Mucosa of gallbladder (tissue), 1 donor: ENCODE measurements at places on chromosomes 1 and 21. TPM values are rescaled to one million over a fixed set of nuclear protein-coding genes. Genes with fewer than 3 reads are reported as not detected.

Gene GABRD
- total RNA-seq, result 1.2 TPM

Gene CHRM3
- 4.4 TPM for total RNA-seq

Gene AMY1C
- not detected for total RNA-seq

Gene RNU1-1
- total RNA-seq, result 1,358 TPM

Gene ITLN1
- total RNA-seq, result 0.29 TPM

DNA sequence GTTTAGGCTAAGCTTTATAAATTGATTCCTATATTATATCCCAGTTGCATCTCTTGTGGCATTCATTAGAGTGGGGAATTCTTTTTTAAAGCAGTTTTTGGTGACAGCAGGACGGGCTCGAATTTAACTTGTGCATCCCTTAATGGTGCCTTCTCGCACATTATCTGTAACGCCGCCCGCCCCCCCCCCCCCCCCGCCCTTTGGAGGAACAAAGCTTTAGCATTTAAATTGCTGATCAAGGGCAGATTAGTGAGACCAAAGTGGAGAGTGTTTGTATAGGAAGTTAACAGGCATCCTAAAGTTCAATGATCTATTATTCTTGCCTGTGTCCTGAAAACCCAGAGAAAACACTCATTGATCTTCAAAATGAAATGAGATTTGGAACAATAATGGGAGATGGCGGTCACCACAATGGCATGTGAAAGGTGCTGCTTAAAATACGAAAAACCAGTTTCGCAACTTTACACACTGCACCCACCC, 2.2 kb downstream of the LMO4 start:
- DNase-seq, result no peak

DNA sequence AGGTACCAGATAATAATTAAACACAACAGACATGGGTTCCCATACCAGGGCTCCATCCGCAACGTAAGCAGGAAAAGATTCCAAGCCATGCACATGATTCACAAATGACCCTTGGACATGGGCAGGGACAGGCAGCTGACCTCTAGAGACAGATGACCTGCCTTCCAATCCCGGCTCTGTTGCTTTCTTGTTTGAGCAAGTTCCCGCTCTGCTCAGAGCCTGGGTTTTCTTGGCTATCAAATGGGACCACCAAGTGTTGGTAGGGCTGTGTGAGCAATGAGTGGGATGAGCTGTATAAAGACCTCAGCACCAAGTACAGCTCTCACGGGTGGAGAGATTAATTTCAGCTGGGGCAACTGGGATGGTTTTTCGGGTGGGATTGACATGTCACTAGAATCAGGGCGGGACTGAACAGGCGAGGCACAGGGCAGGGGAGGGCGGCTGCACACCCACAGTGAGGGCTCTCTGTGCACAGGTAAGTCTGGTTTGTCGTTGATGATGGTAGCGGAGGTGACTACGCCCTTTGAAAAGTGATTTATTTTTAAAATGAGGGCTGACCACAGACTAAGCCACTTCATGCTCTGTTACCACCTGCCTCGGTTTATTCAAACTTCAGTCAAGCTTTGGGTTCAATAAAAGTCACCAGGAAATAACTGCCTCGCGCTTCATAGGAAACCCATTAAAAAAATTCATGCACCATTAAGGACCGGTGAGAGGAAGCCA, 57.5 kb upstream of the IFFO2 start:
- peak; percentile 70 for DNase-seq

GRCh38 chr1:116115476-116116439, 4.6 kb downstream of the MAB21L3 start:
- no peak for DNase-seq

DNA sequence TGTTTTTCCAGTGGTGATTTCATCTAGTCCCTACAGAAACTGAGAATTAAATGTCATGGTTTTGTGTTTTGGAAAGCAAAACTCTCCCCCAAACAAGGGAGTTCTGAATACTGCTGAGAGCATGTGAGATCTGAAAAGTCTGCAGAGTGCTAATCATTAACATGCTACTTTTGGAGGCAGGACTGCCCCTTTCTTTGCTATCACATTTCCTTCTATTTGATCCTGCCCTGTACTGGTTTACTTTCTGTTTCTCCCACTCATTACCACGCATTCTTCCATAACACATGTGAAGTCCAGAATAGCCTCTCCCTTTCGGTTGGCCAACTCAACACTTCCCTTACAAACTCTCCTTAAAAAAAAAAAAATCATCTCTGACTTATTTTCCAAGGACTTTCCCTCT, 63.6 kb downstream of the GADD45A start:
- DNase-seq, result peak; percentile 26

DNA sequence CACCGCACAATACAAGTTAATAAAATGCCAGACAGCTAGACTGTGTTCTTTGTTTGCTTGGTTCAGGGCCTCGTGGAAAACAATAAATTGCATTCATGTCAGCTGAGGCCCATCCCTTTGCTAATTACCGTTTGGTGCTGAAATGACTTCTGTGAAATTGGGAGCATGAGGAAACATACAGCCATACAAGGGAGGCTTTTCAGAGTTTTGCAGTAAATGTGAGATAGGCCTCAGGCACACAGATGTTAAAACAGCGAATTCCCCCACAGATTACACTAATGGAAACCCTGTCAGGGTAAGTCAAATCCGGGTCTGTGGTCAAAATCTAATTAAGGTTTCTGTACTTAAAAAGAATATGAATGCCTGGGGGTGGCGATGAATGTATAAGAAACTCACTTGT, 173.5 kb upstream of the LMO4 start:
- DNase-seq, result no peak

- no peak for DNase-seq
Measured at GRCh38 chr1:234670967-234671626, 61.1 kb upstream of the IRF2BP2 start.

DNA sequence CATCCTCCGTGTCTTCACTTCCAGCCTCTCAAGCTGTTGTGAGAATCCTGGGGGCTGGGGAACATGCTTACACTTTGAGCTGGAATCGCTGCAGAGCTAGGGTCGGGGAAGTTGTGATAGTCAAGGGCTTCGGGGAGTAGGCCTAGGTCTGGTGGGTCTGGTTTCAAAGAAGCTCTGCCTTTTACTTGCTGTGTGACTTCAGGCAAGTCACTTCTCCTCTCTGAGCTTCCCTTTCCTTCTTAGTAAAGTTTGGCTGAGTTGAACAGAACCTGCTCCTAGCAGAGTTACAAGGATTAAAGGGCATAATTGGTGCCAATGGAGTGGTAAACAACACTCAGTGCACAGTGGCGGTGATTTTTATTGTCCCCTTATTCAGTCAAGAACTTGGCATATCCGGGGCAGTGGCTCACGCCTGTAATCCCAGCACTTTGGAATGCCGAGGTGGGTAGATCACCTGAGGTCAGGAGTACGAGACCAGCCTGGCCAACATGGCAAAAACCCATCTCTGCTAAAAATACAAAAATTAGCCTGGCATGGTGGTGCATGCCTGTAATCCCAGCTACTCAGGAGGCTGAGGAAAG, 25.7 kb downstream of the ARHGEF19 start:
- DNase-seq, result no peak

- no peak for DNase-seq
Measured at GRCh38 chr21:41381731-41382130, 19.9 kb downstream of the MX2 start.

GRCh38 chr1:240193679-240194078, 102.0 kb downstream of the FMN2 start:
- no peak for DNase-seq

- DNase-seq, result no peak
Measured at GRCh38 chr1:203630697-203631096, 4.1 kb downstream of the ATP2B4 start.

GRCh38 chr1:169149555-169150286, 43.2 kb downstream of the ATP1B1 start:
- no peak for DNase-seq

GRCh38 chr1:111628153-111628552, 8.6 kb downstream of the RAP1A start:
- no peak for DNase-seq
